ENCODE measurements at places on chromosomes 5 and 9.
A peak's percentile ranks its signal among the peaks of the same experiment; 100 is the strongest.

DNA sequence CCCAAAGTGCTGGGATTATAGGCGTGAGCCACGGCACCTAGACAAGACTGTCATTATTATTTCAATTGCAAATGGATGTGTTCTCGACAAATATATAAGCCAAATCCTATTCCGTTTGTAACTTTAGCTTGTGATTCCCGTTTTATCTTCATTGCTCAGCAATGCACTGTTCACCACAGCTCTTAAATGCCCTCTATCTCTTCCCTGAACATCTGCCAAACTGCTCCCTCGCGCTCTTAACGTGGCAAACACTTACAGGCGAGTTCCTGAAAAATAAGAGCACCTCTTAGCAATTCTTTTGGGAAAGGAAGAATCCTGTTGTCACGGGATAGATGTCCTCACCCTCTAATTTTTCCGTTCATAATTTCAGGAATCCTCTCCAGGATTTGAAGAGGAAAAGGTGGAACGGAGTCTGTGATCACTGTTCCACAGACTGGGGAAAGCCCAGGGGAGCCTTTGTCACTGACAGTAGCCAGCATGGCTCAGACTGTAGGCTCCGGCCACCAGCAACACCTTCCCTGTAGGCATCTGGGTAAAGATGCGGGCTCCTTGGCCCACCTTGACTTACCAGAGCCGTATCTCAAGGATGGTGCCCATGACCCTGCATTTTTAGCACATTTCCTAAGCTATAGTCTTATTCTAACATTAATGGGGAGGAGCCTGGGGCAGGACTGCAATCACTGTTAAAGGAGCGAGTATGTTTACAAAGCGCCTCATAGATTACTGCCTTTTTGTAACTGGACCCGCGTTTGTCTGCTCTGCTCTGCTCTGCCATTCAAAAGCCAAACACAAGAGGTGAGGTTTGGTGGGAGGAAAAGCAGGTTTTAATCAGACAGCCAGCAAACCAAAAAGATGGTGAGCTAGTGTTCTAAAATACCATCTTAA, 20.2 kb upstream of the GNPDA1 start:
- no peak for DNase-seq

GRCh38 chr9:70406434-70406862, 8.0 kb downstream of the KLF9 start:
- DNase-seq, result no peak

DNA sequence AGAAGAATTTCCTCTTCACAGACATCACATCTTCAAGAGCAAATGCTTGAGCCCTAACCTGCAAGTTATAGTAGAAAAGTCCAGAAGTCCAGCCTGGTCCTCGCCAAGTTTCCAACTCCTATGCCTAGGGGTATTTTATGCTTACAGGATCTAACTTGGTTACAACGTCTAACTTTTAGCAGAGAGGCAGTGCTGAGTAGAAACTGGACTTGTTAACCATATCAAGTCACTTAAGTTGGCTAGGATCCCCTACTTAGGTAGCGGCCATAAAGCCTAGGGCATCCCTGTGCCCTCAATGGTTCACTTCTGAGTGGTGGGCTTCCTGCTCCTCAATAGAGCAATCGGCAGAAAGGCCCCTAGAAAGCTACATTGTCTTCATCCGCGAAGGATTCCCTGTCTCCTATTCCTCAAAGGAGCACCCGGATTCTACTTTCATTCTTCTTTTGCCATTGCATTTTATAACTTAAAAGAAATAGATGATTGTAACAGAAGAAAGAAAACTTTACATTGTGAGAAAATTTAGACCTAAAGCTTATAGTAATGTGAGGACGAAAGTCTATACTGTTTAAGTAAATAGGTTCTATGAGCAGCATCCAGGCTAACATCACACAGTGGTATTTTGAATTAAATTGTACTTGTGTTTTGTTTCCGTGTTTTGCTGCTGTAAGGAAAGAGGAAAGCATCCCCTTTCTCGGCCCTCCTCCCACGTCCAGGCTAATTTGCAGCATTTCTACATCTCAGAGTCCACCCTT, 1.3 kb upstream of the MTAP start:
- DNase-seq, result no peak

DNA sequence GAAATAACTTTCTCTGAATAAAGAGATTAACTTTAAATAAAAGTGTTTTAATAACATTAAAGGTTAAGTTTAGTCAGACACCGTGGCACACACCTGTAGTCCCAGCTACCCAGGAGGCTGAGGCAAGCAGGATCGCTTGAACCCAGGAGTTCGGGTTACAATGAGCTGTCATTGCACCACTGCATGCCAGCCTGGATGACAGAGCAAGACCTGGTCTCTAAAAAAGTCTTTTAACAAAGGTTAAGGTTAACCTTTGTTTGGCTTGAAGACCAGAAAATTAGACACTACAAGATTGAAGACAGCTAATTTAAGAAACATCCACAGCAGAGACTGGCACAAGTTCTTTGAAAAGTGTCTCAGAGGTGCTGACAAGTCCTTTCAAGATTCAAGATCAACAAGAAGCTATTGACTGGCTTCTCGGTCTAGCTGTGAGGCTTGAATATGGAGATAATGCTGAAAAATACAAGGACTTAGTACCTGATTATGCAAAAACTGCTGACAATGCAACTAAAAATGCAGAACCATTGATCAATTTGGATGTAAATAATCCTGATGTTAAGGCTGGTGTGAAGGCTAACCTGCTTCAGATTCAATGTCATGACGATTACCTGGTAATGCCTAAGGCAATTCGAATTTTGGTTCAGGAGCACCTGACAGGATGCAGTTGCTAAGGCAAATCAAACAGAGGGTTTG, 48.8 kb downstream of the FAM81B start:
- no peak for DNase-seq

GRCh38 chr5:72515211-72515610, 8.0 kb upstream of the ZNF366 start:
- DNase-seq, result no peak

DNA sequence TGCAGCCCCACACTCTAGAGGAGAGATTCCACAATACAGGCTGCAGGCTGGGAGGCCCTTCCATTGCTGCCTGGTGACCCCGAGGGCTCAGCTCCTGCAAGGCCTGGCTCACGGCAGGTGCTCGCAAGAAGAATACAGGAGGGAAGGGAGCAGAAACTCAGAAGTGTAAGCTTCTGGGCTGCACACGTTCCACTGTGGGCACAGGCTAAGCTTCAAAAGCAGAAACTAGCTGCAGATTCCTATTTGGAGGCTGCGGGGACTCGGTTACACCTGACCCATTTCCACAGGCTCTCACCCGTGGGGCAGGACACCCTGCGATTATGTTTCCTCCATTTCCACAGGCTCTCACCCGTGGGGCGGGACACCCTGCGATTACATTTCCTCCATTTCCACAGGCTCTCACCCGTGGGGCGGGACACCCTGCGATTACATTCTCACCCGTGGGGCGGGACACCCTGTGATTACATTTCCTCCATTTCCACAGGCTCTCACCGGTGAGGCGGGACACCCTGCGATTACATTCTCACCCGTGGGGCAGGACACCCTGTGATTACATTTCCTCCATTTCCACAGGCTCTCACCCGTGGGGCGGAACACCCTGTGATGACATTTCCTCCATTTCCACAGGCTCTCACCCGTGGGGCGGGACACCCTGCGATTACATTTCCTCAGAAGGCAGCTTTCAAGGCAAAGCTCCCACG, 10.3 kb downstream of the LPCAT1 start:
- peak; percentile 28 for DNase-seq

GRCh38 chr5:169088028-169088725, 212.8 kb downstream of the SLIT3 start:
- no peak for DNase-seq

- DNase-seq, result no peak
These were observed 46.6 kb downstream of the CACNA1B start for GRCh38 chr9:137924169-137924568.

DNA sequence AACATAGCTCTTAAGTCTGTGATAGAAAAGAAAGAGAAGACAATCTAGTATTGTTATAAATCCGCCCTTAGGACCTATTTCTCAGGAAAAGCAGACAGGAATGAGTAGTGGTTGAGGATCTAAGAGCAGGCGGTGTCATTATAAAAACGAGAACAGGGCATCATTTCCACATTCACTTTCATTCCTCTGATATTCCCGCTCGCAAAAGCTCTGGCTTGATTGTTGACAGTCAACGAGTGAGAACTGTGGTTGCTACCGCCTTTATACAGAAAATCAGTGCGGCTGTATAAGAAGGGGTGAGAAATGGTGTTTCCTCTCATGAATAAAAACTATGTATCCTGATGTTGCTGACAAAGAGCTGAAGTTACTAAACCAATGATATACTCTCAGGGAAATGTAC, 1409.6 kb upstream of the WWC1 start:
- no peak for DNase-seq

DNA sequence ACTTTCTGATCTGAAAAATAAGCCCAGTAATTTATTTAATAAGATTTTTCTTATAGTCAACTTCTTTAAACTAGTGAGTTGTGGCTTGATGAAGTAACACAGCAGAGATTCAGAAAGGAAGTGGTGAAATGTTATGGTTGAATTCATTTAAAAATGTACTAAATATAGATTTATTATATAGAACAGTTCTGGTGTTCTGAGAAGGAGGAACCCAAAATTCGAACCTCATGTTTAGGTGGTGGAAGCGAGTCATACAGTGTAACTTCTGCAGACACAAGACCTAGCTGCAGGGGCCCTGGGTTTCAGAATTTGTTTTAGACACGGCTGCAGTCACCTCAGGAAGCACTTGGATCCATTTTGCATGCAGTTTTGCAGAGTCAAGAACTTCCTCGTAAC, 188.2 kb downstream of the TRIO start:
- no peak for DNase-seq

DNA sequence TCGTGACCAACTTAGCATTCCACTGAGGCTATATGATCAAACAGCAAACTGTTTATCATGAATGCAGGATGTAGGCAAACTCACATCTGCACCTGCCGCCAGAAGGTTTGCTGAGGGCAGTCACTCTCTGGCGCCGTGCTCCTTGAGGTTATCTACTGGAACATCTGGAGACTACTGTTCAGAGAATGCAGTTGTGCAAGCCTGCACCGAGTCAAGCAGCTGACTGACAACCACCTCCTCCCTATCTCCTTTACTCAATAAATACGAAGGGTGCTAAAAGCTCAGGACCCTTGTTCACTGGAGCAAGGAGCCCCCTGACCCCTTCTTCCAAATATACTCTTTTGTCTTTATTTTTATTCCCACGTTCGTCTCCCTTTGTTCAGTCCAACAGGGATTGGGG, 27.1 kb downstream of the CCDC125 start:
- DNase-seq, result no peak

- no peak for DNase-seq
These were observed 97.1 kb upstream of the TAF11L2 start for GRCh38 chr5:17400724-17401469.

DNA sequence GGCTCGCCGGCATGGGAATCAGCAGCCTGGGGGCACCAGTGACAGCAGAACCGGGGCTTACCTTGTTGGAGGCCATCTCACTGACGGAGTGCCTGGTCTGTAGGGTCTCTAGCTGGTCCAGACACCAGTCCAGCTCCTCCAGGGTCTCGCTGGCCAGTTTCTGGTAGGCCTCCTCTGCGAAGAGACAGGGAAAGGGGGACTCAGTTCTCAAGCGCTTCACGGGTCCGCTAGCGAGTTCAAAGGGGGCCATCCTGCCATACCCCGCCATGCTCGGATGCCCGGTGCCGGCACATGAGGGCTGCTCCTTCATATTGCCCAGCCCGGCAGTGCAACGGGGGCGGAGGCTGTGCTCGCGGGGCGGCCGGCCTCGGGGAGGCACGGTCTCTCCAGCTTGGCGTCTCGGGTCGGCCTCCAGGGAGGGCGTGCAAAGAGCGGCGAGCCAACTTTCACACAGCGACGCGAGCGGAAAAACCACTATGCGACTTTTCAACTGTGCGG, 456.0 kb downstream of the RAB3C start:
- no peak for DNase-seq

DNA sequence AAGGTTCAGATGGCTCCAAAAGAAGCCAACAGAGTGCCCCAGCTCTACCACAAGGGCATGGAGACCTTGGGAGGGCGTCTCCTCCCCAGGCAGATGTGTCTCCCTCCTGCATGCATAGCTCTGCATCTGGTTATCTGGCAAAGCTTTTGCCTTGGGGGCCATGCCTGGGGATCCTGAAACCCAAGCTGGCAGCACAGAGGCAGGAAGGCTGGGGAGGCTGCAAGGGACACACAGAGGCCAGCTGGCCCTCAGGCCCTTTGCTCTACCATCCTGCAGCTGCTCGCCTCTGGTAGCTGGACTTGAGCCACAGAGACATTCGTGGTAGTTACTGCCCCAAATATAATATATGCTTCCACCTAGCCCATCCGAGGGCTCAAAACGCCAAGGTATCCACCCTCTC, 3.9 kb downstream of the SEPTIN8 start:
- DNase-seq, result peak; percentile 27

DNA sequence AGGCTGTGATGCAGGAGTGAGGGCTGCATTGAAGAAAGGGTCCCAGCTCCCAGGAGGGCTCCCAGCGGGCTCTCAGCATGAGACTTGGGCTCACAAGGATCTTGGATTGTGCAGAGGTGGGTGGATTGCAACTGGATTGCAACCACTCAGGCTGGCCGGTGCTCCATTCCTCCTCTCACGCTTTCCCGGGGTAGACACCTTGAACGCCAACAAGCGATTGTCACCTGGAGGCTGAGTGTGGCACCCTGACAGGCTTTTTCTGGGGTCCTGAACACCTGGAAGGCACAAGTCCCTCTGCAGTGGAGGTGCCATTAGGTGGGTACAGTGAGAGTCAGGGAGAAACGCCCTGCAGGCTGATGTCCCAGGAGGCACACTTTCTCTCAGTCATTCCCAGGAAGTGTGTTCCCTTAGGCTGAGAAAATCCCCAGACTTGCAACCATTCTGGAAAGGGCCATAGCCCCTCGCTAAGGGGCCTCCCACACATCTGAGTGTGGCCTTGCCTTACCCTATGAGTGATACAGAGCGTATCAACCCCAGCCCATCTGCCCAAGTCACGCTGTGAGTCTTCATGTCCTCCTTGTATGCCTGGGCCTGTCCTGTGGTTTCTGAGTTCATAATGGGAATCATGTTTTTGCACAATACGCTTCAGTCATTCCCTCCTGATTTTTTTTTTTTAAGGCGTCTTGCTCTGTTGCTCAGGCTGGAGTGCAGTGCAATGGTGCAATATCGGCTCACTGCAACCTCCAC, 488.1 kb downstream of the IRX1 start:
- DNase-seq, result no peak

- no peak for DNase-seq
These were observed 36.0 kb downstream of the BNIP1 start for GRCh38 chr5:173180331-173180730.

DNA sequence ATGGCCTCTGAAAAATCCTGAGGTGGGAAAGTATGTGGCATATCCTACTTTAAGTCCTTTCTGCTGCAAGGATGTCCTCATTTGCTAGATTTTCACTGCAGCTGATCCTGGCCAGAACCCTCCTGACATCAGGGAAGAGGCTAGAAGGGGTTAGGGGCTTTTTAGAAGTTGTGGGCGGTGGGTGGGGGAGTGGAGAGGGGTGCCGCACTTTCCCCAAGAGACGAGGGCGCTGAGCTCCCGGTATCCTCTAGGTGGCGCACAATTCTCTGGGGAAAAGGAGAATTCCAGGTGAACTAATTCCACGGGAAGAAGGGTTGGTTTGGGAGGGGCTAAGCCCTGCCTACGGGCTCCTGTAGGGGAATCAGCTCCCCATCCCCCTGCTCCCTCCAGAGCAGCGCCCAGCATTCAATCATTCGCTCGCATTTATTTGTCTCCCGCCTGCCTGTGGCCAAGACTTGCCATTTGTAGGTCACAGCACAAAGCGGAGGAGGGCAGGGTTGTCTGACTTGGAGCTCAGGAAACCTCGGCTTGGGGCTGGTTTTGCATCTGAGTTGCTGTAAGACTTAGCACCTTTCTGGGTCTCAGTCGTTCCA, 42.9 kb upstream of the HAND1 start:
- DNase-seq, result no peak

GRCh38 chr5:172417130-172417841, 37.0 kb downstream of the SH3PXD2B start:
- DNase-seq, result no peak

Measured in activated effector memory CD4-positive, alpha-beta T cell treated with anti-CD3 and anti-CD28 coated beads, Interleukin-2, amount 50 U/mL, for 16 hours (primary cell).